Fibroblast of villous mesenchyme (primary cell): ENCODE measurements at places on chromosomes 11 and 22. TPM values are rescaled to one million over a fixed set of nuclear protein-coding genes. Genes with fewer than 3 reads are reported as not detected.

DNA sequence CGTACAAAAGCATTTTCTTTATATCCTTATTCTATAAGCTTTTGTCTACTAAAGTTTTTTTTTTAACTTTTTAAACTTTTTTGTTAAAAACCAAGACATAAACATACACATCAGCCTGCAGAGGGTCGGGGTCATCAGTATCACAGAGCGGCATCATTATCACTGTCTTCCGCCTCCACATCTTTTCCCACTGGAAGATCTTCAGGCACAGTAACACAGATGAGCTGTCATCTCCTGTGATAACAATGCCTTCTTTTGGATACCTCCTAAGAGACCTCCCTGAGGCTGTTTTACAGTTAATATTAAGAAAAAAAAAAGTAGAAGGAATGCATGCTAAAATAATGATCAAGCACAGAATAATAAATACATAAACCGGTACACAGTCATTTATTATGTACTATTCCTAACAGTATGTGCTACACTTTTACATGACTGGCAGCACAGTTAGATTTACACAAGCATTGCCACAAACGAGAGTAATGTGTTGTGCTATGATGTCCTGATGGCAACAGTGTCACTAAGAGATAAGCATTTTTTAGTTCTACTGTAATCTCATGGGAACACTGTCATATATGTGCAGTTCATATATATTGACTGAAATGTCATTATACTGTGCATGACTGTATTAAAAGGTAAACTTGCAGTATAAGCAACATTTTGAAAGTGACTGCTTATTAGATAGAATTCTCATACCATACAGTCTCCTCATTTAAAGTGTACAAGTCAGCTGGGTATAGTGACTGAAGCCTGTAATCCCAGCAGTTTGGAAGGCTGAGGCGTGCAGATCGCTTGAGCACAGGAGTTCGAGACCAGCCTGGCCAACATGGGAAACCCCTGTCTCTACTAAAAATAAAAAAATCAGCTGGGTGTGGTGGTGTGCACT is 58.6 kb downstream of the KDM2A start:
- no peak for DNase-seq

GRCh38 chr11:46122945-46123715 is 1.9 kb upstream of the PHF21A start:
- no peak for DNase-seq

DNA sequence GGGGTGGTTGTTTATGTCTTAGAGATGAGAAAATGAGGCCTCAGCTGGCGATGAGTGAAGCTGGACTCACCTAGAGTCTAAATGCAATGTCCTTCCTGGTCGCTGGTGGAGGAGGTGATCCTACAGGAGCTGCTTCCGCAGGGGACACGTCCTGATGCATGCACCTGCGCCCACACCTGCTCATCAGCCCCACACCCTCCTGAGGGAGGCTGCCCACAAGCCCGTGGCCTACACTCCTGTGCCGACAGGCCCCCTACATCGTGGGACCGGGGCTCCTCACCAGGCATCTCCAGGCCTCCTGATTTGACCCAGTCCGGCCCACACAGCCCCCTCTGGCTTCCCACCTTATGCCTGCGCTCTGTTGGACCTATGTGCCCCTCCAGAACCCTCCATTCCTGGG is 857.2 kb downstream of the TBC1D22A start:
- DNase-seq: no peak

DNA sequence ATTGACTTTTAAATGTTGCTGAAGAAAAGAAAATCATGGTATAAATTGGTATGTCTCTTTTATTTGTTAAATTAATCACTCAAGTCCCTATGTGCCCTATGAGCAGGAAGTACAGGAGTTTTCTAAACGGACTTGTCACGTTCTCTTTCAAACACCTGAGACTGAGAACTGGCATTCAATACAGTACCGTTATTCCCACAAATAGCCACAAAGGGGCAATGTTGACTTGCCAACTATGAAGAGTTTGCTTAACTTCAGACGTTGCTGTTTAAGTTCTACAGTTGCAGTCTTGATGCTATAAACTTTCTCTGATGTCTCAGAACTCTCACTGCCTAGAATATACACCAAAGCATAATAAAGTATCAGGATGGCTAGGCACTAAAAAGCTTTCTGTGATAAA is 7.6 kb downstream of the OR56A1 start:
- peak; percentile 56 for DNase-seq

- no peak for DNase-seq
Measured at GRCh38 chr11:124346311-124346955, 26.4 kb upstream of the OR8D2 start.

Gene GAL3ST1
- total RNA-seq: not detected in 2 replicates

DNA sequence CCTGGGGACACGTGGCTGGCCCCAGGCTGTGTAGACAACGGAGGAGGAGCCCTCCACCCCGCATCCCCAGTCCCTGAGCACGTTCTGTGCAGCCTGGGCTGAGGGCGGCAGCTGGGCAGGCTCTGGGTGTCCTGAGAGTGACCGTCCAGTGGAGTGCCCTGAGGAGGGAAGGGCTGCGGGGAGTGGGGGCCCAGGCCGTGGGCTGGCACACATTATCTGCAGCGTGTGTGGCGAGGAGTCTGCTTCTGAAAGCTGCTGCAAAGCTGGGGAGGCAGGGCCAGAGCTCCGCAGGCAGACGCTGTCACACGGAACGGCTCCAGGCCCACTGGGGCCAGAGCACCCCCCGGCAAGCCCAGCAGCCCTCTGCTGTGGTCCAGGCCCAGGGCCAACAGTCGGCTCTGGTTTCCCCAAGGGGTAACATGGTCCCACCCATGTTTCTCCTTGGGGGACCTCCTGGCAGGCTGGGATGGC is 835 bp upstream of the ANO9 start:
- DNase-seq: no peak
